Brain (organoid and tissue), 16 donors: ENCODE measurements at places on chromosomes 3 and 15.

DNA sequence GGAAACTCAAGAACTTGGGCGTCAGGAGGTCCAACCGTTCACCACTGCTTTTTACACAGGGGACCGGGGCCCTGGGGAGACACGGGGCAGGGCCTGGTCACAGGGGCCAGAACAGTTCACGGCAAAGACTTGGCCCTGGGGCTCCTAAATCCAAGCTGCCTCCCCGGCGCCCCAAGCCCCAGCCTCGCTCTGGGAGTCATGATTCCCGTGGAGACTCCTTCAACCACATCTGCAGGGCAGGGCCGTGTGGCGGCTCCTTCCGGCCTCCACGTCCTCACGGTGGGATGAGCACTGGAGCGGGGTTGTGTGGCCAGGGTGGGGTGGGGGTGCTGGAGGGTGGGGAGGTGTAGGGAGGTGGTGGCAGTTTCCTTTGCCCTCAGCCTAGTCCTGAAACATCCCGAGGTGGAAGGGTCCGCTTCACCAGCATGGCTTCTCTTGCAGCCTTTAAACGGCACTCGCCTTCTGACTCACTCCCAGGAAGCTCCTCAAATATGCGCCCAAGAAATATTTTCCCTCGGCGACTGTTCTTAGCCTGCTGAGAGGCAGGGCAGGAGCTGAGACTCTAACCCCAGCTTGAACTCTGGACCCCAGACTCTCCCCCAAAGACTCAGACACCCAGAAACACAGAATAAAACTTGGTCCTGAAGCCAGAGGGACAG lies 1.8 kb downstream of the MUC4 start:
- no peak for DNase-seq

DNA sequence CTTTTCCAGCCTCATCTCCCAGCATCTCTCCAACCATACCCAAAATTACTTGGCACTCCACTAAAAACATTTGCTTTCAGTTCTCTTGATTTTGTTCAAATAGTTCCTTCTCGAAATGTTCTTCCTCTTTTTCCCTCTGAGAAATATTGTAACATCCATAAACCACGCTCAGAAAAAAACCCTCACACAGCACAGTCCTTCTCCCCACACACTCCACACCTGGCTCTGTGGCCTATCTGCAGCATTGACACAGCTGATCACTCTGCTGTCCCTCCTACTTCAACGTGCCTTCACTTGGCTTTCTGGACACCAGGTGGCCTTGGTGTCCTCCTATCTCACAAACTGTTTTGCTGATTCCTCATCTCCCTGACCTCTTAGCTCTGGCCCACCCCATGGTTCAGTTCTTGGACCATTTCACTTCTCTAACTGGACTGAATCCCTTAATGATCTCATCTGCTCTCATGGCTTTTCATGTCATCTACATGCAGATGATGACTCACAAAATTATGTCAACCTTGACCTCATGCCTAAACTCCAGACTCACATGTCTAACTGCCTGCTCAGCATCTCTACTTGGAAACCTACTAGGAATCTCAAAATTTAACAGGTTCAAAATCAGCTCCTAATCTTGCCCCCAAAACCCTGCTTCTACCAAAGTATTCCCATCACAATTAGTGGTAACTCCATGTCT lies 93.3 kb downstream of the TRIM42 start:
- DNase-seq: no peak

GRCh38 chr3:174614036-174614435 lies 245.1 kb upstream of the NAALADL2 start:
- peak; percentile 9 for DNase-seq

DNA sequence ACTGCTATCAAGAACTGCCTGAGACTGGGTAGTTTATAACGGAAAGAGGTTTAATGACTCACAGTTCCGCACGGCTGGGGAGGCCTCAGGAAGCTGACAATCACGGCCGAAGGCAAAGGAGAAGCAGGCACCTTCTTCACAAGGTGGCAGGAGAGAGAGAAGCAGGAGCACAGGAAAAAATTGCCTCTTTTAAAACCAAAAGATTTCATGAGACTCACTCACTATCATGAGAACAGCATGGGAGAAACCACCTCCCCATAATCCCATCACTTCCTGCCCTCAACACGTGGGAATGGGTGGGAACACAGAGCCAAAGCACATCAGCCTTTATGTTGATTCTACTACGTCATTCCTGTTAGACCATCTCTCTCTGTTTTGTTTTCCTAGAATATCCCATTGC lies 650.9 kb upstream of the SEMA6D start:
- no peak for DNase-seq

DNA sequence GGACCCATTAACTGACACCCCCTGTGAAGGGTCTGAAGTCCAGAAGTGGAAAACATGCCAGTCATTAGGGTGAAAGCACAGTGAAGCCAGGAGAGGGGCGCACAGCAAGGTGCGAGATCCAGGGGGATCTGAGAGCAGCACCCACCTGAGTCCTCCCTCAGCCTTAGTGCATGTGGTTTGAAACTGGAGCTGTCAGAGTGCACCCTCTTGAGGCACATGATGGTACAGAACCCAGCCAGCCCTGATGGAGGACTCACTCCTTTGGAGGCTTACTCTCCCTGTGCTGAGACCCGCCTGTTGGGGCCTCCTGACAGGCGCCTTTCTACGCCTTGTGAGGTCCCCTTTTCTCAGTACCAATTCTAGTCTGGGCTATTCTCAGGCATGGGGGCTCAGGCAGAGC lies 77.8 kb downstream of the IL20RB start:
- DNase-seq: no peak

- DNase-seq: no peak
These were observed 57.0 kb upstream of the NR2E3 start for GRCh38 chr15:71753346-71753745.

- no peak for DNase-seq
These were observed 6.0 kb downstream of the KLF15 start for GRCh38 chr3:126351086-126351770.

- DNase-seq: no peak
These were observed 33.7 kb downstream of the FLNB start for GRCh38 chr3:58041826-58042324.
